ENCODE measurements at places on chromosomes 6 and 20.

DNA sequence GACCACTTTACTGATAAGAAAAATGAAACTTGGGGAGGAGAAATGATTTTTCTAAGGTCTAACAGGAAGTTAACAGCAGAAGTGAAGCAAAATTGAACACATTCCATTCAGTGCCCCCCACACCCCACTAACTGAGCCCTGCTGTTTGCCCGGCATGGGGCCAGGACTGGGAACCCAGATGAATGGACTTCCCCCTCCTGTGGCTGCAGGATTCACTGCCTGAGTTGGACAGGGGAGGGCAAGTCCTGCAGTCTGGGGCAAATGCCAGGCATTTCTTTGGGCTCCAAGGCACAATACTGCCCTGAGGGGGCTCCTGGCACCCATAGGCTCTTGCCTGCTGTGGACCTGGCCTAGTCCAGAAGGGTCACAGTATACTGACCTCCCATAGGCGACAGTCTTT is 28.3 kb downstream of the FYN start:
- no peak for DNase-seq

GRCh38 chr6:126307849-126308248 is 32.1 kb upstream of the CENPW start:
- no peak for DNase-seq

- DNase-seq: no peak
Measured at GRCh38 chr6:4192627-4193026, 57.3 kb upstream of the ECI2 start.

DNA sequence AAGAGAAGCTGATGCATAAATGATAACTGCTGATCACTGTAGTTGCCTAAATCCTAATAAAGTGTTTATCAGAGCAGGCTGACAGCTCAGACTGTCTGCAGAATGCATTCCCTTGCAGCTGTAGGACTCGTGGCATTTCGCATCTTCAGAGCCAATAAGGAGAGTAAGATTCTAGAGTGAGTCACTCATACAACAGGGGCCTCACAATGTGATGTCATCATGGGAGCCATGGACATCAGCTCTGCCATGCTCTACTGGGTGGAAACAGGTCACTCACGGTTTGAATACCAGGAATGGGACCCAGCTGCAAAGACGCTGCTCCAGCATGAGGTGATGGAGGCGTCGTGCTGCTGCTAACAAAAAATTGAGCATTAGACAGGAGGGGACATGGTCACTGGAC is 7.4 kb downstream of the FAM209B start:
- no peak for DNase-seq

GRCh38 chr20:24991897-24992486 is 559 bp downstream of the APMAP start:
- no peak for DNase-seq

- DNase-seq: no peak
Measured at GRCh38 chr20:38828514-38829295, 23.2 kb downstream of the PPP1R16B start.

DNA sequence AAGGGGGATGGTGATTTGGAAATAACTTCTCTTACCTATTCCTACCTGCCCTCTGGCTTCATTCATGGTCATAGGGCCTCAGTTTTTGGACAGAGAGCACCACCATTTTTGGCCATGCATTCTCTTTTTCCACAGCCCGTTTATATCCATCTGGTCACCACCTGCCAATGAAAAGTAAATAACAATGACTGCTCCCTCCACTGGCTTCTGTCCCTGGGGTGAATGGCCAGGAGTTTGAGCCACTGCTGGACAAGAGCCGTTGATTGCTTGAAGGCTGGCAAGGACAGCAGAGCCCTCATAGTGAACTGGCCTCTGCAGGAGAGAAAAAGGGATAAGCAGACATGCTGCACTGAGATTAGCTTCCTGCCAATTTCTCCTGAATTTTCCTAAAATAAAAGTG is 261.8 kb downstream of the ADGB start:
- DNase-seq: no peak

GRCh38 chr6:137175157-137175867 is 1.9 kb upstream of the IL22RA2 start:
- no peak for DNase-seq

DNA sequence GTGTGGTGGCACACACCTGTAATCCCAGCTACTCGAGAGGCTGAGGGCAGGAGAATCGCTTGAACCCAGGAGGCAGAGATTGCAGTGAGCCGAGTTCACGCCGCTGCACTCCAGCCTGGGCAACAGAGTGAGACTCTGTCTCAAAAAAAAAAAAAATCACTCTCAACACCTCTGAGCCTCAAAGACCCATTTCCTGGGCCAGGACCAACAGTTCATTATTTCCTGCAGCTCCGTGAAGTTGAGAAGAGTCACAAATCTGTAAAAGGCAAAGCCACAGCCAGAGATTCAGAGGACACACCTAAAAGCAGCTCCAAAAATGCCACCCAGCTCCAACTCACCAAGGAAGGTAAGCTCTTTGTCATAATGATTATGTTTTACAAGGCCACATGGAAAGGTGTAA is 15.2 kb upstream of the NOP56 start:
- no peak for DNase-seq

- DNase-seq: peak; percentile 91
Measured at GRCh38 chr6:35297601-35298481, at the start of gene DEF6. TSS of gene DEF6 (plus strand) at chr6:35297818. CDS start at chr6:35297857, 39 bp downstream.

DNA sequence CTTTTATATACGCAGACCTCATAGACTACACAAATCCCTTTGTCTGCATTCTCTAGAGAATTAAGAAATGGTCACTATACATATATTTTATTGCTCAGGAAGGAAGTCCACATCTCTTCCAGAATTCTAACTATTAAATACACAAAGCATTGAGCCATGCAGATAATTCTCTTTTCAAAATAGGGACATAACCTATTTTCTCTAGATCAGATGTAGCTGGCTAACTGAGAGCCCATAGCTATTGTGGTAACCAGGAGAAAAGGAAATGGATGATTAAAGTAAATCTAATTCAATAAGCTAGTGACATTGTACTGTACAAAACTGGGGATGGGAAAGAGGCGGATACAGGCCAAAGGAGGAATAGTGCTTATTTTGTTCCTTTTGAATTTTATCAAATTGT is 137.2 kb downstream of the BACH2 start:
- DNase-seq: no peak

DNA sequence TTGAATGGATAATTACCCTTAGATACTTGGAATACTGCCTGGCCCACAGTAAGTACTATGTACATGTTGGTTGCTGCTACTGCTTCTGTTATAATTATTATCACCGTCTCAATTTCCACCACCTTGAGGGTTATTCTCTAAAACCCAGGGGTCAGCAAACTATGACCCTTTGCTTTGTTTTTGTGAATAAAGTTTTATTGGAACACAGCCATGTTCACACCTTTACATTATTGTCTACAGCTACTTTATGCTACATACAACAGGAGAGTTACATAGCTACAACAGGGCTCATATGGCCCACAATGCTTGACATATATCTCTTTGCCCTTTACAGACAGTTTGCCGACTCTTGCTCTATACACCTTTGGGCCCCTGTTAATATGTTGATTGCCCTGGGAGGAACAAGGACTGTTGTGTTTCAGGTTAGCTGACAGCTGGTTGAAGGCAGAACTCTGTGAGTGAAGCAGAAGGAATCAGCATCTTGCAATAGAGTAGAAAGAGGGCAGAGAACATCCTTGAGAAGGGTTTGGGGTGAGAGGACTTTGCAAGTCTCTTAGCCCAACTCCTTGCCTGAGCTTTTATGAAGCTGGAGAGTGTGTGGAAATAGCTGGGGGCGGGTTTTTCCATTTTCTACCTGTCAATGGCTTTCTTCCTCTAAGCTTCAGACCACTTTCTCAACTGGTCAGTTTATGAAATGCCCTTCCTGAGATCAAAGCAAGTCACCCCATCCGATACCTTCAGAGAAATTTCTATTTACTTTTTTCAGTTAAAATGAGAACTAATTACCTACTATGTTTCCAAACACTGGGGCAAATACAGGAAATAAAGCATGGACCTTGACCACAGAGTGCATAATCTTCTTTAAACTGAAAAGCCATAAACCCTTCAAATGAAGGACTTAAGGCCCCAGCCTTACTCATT is 3.5 kb upstream of the MEP1A start:
- DNase-seq: no peak

DNA sequence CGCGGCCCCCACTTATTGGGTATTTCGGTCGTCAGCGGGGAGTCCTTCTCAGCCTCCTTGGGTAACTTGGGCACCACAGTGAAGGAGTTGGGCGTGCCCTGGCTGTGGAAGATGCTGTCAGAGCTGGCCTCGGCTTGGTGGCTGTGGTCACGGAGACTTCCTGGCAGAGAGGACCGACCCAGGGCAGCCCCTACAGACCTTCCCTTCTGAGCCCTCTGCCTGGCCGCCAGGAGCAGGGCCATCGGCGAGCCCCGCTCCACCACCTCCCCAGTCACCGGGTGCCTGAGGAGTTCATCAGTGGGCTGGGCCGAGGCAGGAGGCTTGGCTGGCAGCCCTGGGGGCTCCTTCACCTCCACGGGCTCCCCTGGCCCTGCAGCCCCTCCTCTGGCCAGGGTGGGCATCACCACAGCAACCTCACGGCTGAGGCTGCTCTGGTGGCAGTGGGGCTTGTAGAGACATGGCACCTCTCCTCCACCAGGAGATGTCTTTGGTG is 37.2 kb downstream of the C6orf132 start:
- DNase-seq: no peak

DNA sequence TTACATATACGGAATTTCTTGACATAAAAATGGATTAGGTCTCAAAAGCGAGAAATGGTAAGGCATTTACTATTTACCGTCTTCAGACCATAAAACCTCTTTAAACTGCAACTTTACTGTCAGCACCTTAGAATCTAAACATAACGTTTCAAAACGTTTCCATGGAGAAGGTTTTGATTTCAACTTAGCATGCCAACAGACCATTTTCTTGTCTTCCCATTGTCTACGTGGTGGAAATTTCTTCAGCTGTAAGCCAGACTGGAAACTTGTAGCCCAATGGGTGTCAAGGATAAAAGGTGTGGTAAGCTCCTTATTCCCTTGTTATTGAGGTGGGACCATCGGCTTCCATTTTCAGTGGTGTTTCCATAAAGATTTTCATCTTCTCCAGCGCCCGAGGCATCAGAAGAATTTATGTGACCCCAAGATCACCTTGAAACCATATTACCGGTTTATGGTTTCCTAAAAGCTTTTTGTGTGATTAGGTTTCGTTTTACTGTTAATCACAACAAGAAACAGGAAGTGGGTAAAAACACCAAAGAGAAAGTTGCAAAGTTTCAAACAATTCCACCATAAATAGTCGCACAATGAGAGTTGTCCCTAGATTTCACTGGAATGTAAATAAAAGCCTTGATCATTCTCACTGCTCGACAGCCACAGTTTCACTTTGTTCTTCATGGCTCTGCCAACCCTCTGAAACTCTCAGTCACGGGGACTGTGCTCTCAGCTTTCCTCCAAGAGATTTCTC is 63.0 kb upstream of the CD2AP start:
- DNase-seq: no peak

DNA sequence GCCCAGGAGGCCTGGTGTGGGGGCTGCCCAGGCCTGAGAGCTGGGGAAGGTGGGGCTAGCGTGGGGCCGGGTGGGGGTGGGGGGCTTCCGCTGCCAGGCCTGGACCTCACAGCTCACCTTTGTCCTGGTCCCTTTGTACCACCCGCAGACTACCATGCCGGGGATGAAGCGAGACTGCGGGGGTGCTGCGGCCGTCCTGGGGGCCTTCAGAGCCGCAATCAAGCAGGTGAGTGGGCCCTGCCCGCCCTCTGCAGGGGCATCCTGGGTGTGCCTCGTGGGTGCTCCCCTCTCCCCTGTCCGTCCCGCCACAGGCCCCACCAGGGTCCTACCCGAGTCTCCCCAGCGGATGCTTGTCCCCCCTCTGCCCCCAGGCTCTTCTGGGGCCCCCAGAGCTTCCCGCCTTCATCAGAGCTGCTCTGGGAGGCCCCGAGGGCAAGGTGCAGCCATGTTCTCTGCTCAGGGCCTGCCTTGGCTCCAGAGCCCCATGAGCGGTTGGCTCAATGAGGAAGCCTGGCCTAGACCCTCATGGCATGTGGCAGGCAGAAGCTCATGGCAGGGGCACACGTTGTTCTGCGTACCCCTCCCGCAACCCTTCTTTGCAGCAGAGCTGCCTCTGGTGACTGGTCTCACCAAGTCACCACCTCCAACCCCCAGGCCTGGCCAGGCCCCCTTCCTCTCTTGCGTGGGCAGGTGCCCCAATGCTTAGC is 14.5 kb downstream of the NPEPL1 start:
- DNase-seq: no peak

DNA sequence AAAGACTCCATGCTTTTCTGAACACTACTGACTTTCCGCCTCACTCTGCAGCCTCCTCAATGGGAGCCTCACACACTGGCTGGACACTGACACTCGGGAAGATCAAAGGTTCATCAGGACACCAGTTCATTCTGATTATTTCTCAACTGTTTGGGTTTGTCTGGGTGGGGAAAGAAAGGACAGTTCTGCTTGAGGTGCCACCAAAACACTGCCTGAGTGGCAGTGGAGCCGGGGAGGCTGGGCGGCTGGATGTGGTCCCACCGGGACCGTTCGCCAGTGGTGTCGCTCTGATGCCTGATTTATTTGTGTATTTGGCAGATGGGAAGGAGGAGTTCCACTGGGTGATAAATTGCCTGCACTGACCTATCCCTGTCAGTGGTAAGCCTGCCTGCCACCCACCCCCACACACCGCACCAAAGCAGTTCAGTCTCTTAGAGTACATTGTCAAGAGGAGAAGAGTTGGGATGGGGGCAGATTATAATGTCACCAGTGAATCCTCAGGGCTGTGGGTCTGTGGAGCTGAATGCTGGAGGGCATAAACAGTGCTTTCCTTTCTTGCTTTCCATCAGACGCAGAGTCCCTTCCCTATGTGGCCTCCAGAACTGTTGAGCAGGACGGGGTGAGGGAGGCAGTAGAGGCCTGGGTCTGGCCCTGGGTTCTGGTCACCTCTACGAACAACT is 49.8 kb downstream of the EDN1 start:
- DNase-seq: no peak

DNA sequence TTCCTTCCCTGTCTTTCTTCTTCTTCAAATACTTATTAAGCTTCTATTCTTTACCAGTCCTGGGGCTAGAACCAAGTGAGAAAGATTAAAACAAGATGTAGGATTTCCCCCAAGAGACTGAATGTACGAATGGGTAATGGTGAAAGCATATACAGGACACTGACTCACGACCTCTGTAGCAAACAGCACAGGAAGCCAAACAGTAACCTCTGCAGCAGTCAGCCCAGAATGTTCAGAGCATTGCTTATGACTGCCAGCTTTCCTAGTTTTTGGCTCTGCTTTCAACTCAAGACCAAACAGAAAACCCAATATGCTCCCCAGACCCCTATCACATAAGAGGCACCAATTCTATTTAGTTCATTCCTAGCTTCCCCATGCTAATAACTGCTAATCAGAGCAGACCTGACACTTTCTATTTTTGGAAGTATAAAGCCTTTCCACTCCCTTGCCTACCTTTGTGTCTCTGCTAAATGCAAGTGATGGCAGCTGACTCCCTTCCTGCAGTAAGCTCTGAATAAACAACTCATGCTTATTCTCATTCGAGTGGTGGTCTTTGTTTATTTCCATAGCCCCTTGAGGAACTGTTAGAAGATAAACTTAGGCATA is 690.6 kb downstream of the EPM2A start:
- no peak for DNase-seq

DNA sequence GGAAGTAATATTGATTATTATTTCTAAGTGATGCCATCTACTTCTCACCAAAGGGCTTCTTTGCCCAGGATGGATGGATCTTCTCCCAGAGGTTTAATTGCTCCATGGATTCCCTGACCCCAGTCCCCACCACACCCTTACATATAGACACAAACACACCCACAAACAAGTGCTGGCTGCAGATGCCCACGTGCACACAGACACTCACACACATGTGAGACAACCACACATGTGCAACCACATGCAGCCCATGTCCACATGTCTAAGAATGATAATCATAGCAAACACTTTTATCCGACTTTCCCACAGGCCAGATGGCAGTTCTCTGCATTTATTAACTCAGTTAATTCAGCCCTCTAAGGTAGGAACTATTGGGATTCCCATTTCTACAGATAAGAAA is 44.2 kb downstream of the MAFB start:
- DNase-seq: no peak
